ENCODE measurements at places on chromosomes 1 and 21.
A peak's percentile ranks its signal among the peaks of the same experiment; 100 is the strongest.

GRCh38 chr1:29793101-29793546 is 556.8 kb downstream of the PTPRU start:
- DNase-seq = peak; percentile 46

GRCh38 chr1:55156093-55156492 is 59.1 kb downstream of the USP24 start:
- no peak for DNase-seq

DNA sequence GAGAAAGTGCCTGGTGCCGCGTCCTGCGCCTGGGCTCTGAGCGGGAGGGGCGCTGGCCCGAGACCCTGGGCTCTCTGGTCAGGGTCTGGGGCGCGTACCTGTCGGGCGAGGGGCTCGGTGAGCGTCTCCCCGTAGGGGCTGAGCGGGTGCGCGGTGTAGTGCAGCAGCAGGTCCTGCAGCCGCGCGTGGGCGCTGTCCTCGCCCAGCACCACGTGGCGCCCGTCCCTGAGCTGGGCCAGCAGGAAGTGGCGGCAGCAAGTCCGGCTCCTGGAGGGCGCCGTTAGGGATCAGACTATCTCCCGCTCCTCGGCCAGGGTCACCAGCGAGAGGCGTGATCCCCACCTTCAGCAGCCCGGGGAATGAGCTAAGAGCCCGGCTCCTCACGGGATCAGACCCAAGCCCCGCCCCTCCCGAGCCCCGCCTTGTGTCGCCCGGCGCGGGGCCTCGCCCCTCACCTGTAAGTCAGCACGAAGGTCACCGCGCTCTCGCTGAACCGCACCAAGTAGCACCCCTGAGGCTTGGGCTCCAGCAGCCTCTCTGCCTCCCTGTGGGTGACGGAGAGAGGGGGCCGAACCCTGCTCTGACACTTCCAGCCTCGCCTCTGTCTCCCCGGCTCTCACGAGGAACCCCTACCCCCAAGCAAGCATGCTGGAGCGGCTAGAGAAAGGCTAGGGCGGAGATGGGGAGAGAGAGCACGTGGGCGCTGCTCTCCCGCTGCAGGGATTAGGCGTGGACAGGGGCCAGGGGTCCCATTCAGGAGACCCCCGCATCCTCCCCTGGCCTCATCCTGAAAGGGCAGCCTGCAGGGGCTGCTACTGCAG is 2.7 kb downstream of the SH2D2A start:
- DNase-seq = no peak

GRCh38 chr1:198903203-198903602 is 264.4 kb downstream of the PTPRC start:
- DNase-seq = no peak

GRCh38 chr21:26137379-26138060 is 33.0 kb downstream of the APP start:
- DNase-seq = no peak

DNA sequence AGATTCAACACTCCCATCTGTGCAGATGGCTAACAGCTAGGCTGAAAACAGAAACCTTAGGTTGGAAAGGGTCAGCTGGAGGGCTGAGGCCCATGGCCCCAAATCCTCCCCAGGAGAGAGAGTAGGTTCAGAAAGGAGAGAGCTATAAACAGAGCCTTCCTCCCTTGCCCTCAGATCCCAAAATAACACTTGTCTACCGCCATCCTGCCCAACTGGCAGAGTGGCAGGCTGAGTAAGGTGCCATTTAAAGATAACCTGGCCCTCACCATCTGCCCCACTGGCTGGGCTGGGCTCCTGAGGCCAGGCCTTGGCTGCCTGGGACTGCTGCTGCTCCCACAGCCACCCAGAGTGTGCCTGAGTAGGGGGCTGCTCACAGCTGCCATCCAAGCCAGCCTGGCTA is 4.3 kb upstream of the SHISA4 start:
- DNase-seq = no peak

DNA sequence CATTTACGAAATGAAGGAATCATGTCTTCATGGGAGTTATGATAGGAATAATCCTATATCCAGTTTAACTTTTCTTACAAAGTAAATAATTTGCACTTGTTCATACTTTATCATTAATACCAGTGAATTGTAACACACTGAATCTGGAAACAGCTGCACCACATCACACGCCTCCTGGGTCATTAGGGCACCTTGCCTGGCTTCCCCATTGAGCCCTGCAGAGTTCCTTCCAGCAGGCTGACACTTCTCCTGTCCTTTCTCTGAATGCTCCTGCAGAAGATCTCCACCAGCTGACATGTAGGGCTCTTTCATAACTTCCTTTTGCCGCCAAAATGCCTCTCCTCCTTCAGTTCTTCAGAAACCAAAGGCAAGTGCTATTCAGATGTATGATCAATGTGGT is 201.1 kb downstream of the DAB1 start:
- no peak for DNase-seq

DNA sequence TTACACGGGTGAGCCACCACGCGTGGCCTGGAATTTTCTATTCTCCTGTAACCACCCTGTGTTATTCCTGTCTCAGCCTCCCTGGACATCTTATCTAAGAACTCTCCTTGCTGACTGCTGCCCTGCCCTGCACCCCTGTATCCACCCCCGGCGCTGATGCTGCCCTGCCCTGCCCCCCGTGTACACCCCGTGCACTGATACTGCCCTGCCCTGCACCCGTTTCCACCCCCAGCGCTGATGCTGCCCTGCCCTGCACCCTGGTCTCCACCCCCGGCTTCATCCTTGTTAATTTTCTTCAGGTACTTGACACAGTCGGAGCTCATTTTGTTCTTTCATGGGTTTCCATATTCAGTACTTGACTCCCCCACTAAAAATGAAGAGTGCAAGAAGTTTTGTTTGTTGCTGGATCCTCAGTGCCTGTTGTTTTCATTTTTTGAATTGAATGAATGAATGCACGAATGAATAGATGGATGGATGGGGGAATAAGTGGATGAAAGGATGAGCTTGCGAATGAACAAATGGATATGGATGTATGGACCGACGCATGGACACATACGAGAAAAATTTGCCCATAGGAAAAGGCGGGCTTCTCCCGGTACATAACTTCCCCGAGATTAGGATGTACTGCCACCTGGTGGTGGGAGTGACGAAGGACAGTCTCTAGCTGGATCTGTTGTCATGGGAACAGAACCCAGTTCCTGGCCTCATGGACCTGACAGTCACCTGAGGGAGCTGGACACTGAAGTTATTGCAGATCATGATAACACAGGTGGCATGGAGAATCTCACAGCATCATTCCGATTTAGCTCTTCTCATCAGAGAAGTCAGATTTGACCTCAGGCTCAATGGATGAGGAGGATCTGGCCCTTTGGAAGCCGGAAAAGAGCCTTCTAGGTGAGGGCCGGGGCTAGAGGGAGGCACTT is 14.9 kb downstream of the AADACL4 start:
- peak; percentile 27 for DNase-seq

- no peak for DNase-seq
These were observed 14.0 kb upstream of the PEF1 start for GRCh38 chr1:31658721-31659120.

DNA sequence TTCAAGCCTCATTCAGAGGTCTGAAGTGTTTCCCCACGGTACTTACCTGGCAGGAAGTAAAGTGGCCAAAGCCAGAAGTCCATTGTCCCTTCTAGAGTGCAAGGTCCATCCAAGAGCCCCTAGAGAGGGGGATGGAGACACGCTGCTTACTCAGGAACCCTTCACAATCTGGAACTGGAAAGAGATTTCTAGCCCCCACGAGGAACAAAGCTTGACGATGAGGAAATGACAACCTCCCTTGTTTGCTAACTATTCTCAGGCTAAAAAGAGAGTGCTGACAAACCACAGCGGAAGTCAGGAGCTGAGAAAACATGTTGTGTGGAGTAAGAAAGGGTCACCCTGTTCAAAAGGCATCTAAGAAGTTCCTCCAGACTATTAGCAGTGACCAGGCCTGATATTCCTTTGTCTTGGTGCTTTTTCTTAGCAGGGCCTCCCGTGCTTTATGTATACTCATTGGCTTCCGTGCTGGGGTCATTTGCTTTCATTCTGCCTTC is at the start of gene FCMR:
FCMR (minus strand) TSS at position 170 of the 494 bp plus-strand sequence; CDS start at position 83, 87 bp downstream.
- no peak for DNase-seq

DNA sequence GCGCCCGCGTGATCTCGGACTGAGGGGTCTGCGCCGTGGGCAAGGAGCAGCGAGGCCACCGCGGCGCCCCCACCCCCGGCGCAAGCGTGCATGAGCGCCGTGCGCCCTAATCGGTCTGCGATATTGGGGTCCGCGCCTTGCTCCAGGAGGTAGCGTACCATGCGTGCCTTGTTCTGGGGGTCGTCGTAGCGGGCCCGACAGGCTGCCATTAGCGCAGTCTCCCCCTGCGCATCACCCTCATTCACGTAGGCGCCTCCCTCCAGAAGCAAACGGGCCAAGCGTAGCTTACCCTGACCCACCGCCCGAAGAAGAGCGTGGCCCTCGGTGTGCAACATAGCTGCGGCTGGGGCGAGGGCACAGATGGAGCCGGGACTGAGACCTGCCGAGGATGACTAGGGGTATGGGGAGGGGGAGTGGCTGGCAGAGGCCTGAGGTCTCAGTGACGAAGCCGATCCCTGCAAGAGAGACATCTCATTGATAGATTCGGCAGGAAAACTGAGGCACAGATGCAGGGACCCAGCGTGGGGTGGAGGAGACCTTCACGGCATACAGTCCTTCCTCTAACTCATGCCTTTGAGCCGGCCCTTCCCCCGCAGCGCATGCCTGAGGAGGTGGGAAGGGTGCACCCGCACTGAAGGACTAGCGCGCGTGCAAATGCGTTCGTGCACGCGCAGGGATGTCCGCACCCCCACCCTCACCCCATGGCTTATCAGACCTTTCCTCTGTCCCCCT is 2.8 kb downstream of the ANKRD34A start:
- DNase-seq = peak; percentile 7
